ENCODE measurements at places on chromosomes 13 and 19. TPM values are rescaled to one million over a fixed set of nuclear protein-coding genes. Genes with fewer than 3 reads are reported as not detected.

The ZNF256 gene
- polyA plus RNA-seq, result 10.5 TPM

The SLITRK5 gene
- polyA plus RNA-seq, result 1.8 TPM

The IGFL3 gene
- polyA plus RNA-seq, result not detected

- no peak for DNase-seq
These were observed 87.0 kb upstream of the TRPC4 start for GRCh38 chr13:37956536-37956935.

DNA sequence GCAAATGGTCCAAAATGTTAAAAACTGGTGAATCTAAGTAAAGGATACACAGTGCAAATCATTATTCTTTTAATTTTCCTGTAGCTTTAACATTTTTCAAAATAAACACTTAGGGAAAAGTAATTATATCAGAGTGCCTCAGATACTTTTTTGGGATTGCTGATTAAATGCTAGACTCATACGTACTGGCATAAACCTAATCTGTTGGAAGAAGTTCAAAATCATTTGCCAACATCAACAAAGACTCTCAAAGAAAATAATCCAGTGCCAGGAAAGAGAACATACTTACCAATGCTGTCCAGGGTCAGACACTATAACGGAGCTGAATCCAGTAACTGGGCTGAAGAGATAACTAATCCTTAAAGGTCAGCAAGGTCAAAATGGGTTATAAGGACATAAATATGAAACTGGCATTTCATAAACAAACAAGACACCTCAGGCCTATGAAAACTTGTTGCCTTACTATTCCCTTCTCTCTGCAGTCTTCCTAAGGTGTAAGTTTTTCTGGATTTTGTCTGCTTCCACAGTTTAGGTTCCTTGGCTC is 3.3 kb upstream of the ZNF420 start:
- DNase-seq, result no peak
